Urothelium cell line (cell line): ENCODE measurements at places on chromosomes 11 and 22.
A peak's percentile ranks its signal among the peaks of the same experiment; 100 is the strongest.

- no peak for DNase-seq
Measured at GRCh38 chr11:110185121-110185591, 92.0 kb downstream of the ZC3H12C start.

DNA sequence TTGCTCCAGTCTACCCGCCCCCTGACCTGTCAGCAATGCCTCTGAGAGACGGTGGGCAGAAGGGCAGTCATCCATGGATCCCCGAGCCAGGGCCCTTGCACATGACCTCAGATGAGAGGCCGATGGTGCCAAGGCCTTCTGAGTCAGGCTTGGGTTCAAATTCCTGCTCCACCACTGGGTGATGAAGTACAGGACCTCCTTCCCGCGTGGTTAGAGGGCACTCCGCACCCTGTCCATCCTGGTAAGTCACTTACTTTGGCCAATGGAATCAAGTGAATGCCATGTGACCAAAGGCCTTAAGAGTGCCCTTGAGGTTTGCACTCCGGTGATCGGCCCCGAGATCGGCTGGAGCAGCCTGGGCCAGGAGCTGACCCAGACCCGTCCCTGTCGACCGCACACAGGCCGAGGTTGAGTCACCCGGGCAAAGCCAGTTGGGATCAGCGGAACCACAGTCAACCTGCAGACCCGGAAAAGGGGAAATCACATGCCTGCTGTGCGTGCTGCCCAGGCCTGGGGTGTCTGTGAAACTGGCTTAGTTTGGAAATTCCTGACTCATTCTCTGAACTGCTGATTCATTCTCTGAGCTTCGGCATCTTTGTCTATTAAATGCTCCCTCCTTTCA lies 48.9 kb downstream of the RTL6 start:
- DNase-seq = peak; percentile 48

DNA sequence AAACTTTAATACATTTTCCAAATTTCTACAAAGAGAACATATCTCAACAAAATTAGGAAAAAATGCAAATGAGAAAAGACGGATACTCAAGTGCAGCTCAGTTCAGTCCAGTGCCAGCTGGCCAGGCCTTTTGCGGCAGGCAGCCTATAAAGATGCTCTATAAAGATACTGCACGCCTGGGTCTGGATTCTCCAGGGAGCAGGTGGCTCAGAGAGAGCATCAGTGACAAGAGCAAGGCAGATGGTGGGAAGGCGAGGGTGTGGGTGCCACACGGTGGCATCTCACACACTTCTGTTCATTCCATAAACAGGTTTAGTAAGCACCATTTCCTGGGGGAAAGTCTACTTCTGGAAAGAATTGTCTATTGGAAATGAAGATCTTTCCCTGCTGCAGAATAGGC lies 18.1 kb upstream of the SCN3B start:
- DNase-seq = no peak

DNA sequence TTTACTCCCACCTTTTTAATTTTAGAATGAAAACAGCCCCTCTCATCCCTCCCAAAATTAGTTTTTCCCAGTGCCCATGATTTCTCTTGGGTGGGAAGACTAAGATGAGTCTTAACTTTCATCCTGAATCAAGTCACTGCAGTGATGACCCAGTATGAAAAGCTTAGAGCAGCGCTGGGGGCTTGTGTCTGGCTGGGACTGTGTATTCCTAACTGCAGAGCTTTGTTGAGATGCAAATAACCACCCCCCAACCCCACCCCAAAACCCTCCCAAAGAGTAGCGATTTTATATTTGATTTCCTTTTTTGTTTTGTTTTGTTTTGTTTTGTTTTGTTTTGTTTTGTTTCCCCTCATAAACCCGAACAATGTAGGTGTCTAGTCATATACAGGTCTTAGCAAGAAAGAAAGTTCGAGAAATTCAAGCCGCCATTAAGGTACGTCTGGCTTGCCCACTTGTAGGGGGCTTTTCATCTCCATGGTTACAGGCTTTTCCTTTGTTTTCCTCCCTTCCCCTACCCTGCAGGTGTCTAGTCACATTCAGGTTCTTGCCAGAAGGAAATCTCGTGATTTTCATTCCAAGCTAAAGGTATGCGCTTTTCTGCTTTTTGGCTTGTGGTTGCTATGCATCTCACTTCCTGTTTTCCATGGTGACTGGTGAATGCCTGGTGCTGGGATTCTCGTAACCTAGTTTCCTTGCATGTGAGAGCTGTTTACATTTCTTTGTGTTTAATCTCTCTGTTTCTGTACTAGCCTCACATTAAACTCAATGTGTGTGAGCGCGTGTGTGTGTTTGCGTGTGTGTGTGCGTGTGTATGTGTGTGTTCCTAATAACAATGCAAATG lies 144.6 kb upstream of the RASSF10 start:
- DNase-seq = no peak

DNA sequence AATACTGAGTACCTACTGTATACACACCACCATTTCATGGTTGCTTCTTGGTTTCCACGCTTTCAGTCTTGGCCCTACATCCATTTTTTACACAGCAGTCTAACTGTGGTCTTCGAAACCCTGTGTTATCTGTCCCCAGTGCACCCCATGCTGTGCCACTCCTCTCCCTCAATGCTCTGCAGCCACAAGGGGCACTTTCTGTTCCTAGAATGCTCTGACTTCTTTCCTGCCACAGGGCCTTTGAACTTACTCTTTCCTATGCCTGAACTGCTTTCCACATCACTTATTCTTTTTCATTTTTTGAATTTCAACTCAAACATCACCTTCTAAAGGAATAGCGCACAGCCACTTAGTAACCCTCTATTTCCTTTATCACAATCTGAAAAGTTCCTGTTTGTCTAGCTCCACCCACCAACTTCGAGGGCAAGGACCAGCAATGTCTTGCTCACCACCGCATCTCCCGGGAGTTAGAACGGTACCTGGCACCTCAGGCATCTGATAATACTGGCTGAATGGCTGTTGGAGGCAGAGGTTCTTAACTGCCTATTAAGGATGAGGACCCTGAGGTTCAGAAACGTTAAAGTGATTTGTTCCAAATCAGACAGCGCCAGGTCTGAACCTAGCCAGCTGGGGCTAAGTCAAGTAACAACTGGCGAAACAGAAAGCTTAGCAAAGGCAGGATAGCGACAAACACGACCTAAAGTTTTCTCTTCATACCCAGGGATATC lies 568 bp downstream of the ALG8 start:
- peak; percentile 40 for DNase-seq

GRCh38 chr22:32804531-32805360 lies 3.2 kb downstream of the TIMP3 start:
- no peak for DNase-seq

- DNase-seq = peak; percentile 76
Measured at GRCh38 chr11:126917531-126918204, 82.9 kb downstream of the KIRREL3 start.

DNA sequence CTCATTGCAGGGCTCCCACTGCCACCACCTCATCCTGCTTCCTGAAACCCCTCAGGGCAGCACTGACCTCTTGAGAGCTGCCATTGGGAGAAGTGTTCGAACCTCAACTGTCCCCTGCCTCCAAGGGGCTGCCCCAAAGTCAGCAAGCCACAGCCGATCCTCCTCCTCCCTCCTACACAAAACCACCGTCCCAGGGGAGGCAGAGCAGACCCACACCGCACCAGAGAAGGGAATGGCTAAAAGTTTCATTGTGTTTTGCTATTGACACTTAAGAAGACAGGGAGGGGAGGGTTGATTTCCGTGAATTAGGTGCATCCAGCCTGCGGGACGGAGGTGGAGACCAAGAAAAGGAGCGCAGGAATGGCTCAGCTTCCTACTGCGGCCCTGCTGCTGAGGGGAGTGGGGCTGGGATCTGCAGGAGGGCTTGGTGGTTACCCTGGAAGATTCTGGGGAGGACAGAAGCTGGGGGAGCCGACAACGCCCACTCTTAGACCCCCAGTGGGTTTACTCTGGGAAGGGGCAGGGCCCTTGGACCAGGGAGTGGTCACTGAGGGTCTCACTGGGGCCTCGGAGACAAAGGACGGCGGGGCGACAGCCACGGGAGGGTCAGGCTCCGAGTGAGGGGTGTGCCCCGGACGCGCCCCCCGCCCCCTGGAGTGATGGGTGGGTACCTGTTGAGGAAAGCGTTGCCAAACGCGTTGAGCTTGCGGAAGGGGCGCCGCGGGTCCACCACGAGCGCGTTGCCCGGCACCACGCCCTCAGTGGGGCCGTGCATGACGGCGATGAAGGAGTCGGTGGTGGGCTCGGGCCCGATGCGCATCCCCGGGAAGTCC lies 815 bp downstream of the EHD1 start:
- no peak for DNase-seq

DNA sequence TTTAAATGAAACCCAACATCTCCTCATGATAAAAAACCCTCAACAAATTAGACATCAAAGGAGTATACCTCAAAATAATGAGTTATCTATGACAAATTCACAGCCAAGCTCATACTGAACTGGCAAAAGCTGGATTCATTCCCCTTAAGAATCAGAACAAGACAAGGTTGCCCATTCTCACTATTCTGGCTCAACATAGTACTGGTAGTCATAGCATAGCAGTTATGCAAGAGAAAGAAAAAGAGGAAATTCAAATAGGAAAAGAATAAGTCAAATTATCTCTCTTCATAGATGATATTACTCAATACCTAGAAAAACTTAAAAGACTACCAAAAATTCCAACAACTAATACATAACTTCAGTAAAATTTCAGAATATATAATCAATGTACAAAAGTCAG lies 29.4 kb upstream of the XKR3 start:
- DNase-seq = no peak

DNA sequence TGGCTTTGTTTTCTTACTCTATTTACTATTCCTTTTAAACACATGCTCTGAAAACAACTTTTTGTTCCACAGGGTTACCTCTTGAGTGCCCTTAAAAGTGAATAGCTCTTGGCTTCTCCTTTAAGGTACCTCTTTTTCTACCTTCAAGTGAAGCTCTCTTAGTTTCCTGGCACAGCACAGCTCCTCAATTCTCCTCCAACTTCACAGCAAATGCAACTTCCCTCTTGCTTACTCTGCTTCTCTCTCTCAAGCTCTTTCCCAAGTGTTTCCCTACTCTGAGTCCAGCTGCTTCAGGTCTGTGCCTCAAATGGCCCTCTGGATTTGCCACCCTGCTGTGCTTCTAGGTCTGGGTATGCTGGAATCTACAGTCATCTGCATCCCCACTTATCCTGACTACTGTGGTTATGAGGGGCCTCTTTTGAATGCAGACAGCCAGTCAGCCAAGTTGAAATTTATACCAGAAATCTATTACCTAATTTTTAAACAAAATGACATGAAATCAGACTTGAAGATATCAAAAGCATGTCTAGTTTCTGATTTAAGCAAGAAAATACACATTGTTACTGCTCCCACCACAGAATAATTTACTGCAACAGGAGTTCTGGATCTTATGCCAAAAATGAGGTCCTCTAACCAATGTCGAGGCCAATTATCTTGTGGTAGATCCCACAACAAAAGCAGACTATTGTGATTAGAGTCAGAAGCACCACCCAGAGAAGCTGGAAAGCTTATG lies 371.1 kb downstream of the SOX6 start:
- no peak for DNase-seq

DNA sequence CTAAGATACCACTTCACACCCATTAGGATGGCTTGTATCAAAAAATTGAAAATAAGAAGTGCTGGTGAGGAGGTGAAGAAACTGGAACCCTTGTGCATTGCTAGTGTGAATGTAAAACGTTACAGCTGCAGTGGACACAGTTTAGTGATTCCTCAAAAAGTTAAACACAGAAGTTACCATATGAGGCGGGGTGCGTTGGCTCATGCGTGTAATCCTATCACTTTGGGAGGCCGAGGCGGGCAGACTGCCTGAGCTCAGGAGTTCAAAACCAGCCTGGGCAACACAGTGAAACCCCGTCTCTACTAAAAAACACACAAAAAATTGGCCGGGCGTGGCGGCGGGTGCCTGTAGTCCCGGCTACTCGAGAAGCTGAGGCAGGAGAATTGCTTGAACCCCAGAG lies 43.5 kb downstream of the SGSM3 start:
- DNase-seq = no peak

GRCh38 chr22:49753961-49754695 lies 73.5 kb downstream of the BRD1 start:
- no peak for DNase-seq

- no peak for DNase-seq
Measured at GRCh38 chr22:49983148-49984042, 22.8 kb downstream of the PIM3 start.

DNA sequence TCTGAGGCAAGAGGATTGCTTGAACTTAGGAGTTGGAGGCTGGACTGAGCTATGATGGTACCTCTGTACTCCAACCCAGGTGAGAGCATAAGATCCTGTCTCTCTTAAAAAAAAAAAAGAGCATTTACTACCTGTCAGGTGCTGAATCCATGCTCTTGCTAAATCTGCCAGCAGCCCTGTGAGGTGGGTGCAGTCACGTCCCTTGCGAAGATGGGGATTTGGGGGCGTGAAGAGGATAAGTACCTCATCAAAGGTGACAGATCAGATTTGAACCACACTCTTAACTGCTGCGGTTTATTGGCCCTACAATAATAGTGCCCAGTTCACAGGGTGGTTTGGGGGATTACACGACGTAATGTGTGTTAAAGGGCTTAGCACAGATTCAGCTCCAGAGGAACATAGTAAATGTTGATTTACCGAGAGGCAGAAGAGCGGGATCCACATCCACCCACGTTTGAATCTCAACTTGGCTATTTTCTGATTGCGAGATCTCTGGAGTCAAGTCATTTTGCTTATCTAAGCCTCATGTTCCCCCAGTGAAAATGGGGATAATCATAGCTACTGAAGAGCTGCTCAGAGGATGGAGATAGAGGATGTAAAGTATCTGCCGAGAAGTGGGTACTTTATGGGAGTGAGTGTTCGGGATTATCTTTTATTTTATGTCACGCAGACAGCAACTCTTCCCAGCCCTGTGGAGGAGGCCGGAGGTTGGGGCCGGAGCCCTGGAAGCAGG lies 28.1 kb upstream of the LRRC10B start:
- no peak for DNase-seq

- DNase-seq = no peak
Measured at GRCh38 chr22:31652088-31652487, 9.9 kb downstream of the PISD start.

DNA sequence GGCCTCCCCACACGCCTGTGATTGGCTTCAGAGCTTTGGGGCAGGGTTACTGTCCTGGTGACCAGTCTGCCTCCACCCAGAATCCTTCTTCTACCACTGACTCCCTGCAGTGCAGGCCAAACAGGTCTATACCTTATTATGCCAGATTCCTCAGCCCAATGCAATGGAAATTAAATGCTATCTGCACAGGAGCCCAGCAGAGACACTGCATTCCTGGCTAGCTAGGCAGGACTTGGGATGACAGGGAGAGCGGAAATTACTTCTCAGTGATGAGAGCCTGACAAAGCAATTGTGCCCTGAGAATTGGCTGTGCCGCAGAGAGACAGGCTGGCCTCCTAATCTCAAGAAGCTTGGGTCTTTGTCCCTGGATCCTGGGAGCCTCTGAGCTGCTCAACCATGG lies 143.8 kb upstream of the NCAM1 start:
- no peak for DNase-seq

GRCh38 chr22:43167001-43167589 lies 15.7 kb downstream of the TSPO start:
- no peak for DNase-seq

- DNase-seq = no peak
Measured at GRCh38 chr11:8035200-8035855, 45.7 kb upstream of the TUB start.
